ENCODE measurements at places on chromosomes 12 and 14. TPM values are rescaled to one million over a fixed set of nuclear protein-coding genes. Genes with fewer than 3 reads are reported as not detected.

GRCh38 chr12:46385438-46385837 is 12.9 kb upstream of the SLC38A2 start:
- no peak for DNase-seq

DNA sequence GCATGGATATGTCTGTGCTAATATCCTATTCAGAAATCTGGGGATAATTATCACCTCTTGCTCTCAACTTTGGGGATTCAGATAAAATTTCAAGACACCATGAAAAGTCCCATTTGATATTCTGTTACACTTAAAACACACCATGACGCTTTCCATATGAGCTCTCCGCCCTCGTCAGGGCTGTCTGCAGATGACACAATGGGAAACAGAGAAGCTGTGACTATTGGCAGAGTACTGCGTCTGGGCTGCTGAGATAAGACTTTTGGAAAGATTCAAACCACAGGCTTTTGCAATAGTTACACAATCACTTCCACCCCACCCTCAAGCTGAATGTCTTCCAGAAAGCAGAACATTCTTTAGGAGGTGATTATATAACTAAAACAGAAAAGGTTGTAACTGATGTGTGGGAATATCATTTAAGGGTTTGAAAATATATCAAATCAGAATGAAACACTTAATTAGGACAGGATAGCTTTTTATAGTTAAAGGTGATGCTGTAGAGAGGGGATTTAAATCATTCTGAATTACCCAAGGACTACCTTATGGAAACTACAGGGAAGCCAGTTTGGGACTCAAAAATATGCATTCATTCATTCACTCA is 75.3 kb upstream of the TMPO start:
- peak; percentile 74 for DNase-seq

GRCh38 chr12:131617596-131618302 is 93.1 kb upstream of the SFSWAP start:
- DNase-seq: no peak

DNA sequence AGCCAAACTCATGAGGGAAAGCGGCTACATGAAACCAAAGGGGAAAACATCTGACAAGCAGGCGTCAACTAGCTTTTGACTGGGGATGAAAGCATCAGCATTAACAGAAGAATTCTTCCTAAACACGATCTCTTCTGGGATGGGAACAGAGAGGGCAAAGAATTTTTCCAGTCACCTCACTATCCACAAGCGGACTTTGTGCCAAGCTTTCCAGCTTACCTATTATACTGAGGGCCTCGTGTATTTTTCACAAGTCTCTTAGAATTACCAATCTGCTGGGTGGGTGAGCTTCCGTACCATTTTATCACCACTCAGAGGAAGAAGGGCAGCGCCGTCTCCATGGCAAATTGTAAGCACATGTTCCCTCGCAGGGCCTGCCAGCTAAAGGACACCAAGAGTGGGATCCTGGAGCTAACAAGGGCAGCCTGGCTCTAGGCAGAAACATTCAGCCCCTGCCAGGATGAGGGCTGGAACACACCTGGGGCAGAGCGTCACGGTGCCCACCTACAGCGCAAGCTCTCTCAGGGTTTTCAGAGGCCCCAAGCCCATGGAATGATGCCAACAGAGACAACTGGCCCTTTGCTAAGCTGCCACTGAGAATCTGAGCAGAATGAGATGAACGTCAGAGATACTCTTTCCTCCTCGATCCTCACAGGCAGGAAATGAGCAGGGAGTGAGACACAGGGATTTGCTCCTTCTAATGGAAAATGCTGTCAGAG is 74.6 kb downstream of the CHGA start:
- DNase-seq: no peak

DNA sequence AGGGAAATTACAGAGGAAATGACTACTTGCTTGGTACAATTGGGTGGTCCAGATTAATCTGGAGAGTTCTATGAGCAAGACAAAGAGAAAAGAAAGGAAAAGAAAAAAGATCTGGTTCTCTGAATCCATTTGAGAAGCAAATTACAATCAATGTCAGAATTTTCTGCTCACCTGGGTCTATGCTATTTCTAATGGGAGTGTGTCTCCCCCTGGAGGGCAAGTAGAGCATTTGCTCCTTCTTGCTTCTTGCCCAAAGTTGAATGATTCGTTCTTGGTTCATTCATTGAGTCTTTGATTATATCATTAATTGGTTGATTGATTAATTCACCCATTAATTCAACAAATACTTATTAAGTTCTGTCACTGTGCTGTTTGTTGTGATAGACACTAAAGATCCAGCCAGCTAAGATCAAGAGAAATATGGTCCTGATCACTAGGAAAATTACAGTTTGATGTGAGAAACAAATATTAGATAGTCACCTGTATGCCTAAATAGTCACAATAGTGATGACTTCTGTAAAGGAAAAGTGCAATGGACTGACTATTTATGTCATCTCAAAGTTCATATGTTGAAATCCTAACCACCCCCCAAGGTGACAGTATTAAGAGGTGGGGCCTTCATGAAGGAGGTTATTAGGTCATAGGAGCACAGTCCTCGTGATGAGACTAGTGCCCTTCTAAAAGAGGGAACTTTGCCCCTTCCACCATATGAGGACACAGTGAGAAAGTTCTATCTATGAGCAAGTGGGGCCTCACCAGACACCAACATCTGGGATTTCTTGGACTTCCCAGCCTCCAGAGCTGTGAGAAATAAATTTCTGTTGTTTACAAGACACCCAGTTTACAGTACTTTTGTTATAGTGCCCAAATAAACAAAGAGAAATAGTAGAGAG is 8.0 kb upstream of the ASB8 start:
- peak; percentile 37 for DNase-seq

- no peak for DNase-seq
Measured at GRCh38 chr14:78451319-78451695, 281.1 kb downstream of the NRXN3 start.

DNA sequence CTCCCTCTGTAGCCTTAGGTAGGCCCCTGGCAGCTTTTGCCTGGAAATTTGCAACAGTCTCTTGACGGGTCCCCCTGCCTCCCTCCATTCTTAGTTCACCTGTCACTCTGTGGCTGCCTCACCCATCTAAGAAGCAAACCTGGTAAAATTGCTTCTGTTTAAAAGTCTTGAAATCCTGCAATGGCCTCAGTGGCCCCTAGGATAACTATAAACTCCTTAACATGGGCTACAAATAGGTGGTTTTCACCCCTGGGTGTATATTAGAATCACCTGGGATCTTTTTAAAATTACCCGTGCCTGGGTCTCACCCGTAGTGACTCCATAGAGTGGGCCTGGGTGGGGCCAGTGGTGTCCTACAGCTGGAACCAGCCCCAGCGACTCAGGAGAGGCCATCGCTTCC is 332.7 kb downstream of the CACNA1C start:
- no peak for DNase-seq

DNA sequence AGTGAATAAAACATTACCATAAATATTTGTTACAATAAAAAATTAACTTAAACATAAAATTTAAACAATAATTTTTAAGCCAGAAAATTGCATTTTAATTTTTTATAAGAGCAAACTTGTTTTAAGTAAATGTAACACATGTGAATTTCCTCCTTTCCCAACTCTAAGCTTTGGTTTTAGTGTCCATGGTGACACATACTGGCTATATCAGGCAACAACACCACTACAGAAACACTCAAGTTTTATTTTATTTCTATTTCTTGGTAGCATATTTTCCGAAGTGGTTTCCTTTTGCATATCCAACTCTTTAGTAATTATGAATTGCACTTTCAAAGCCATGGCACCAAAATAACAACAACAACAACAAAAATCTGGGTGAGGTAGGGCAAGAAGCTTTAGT is 2.2 kb downstream of the NELL2 start:
- DNase-seq: peak; percentile 16

DNA sequence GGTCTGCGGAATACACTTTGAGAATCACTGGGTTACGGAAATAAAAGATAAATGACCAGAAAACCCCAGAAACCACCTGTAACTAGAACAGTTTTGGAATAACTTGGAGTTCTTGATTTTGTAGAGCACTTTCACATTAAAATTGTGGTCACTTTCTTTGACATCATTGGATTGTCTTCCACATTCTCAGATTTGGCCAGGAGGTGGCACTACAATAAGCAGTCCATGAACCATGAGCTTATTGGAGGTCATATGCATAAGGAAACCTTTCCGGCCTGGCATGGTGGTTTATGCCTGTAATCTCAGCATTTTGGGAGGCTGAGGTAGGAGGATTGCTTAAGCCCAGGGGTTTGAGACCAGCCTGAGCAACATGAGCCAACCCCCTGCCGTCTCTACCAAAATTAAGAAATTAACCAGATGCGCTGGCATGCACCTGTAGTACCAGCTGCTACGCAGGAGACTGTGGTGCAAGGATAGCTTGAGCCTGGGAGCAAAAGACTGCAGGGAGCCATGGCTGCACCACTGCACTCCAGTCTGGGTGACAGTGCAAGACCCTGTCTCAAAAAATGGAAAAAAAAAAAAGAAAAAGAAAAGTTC is 107.7 kb upstream of the CAND1 start:
- peak; percentile 47 for DNase-seq

- DNase-seq: peak; percentile 66
Measured at GRCh38 chr14:104721505-104722431, 2.3 kb upstream of the ADSS1 start.

- no peak for DNase-seq
Measured at GRCh38 chr12:115619889-115620288, 657.6 kb downstream of the MED13L start.

DNA sequence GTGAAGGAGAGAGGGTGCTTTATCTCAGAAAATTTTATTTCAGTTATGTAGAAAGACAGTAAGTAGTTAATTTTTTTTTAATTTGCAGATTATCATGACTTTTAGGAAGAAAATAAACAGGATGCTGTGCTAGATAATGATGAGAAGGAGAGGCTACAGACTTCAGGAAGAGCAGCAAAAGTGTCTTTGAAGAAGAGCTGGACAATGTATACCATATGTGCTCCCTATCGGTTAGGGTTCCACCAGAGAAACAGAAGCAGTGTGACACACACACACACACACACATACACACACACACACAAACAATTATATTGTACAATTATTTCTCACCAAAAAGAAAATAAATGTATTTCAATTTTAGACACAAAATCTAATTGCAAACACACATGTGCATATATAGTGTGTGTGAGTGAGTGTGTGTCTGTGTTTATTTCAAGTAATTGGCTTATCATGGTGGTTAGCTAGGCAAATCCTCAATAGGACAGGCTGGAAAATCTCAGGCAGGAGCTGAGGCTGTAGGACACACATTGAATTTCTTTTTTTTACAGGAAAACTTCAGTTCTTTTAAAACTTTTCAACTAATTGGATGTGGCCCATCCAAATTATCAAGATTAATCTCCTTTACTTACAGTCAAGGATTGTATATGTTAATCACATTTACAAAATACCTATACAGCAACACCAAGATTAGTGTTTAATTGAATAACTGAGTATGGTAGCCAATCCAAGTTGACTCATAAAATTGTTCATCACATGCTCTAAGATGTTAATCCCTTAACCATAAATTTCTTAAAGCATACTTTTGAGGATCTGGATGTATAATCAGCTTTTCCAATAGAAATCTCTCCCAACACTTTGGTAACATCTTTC is 235.8 kb upstream of the DCN start:
- no peak for DNase-seq

DNA sequence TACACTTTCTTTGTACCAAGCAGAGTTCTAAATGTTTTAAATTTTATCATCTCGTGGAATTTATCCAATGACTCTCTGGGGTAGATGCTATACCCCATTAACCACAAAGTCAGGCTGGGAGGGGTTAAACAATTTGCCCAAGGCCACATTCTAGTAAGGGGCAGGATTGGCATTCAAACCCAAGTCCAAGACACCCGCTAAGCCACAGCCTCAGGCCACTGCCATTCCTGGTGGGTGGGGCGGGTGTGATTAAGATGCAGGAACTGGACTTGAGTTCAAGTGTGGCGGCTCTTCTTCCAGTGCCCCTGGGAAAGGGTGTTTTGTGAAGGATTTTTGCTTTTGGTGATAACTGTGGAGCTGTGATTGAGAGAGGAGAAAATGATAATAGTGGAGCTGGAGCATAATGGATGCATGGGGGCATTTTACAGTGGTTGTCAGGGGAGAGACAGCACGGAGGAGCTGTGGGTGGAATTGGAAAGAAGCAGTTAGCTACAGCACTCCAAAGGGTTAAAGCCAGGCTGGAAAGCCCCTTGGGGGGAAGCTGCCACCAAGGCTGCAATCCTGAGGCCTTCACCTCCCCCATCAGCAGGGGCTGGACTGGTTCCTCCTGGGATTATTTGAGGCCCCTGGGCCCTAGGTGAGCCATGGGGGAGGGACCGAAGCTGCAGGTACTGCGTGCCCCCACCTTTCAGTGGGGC is 1.0 kb upstream of the VRTN start:
- no peak for DNase-seq

GRCh38 chr14:42994051-42994736 is 1387.5 kb downstream of the LRFN5 start:
- DNase-seq: no peak

DNA sequence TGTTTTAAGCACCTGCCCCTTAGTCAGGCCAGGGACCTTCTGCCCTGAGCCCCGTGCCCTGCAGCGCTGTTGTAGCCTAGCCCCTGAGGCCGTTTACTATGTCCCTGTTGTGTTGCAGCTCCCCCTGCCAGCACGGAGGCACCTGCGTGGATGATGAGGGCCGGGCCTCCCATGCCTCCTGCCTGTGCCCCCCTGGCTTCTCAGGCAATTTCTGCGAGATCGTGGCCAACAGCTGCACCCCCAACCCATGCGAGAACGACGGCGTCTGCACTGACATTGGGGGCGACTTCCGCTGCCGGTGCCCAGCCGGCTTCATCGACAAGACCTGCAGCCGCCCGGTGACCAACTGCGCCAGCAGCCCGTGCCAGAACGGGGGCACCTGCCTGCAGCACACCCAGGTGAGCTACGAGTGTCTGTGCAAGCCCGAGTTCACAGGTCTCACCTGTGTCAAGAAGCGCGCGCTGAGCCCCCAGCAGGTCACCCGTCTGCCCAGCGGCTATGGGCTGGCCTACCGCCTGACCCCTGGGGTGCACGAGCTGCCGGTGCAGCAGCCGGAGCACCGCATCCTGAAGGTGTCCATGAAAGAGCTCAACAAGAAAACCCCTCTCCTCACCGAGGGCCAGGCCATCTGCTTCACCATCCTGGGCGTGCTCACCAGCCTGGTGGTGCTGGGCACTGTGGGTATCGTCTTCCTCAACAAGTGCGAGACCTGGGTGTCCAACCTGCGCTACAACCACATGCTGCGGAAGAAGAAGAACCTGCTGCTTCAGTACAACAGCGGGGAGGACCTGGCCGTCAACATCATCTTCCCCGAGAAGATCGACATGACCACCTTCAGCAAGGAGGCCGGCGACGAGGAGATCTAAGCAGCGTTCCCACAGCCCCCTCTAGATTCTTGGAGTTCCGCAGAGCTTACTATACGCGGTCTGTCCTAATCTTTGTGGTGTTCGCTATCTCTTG is 7.6 kb downstream of the DLK1 start:
- DNase-seq: no peak

- no peak for DNase-seq
Measured at GRCh38 chr14:97878727-97879126, 1081.5 kb downstream of the VRK1 start.

GRCh38 chr12:89326239-89327040 is 25.9 kb downstream of the DUSP6 start:
- DNase-seq: no peak

Gene ANO2
- under 0.01 TPM for total RNA-seq

Gene LRRC43
- not detected for total RNA-seq

Gene CD69
- total RNA-seq: not detected

Gene BMAL2
- total RNA-seq: 21.3 TPM

Gene OR4K5
- total RNA-seq: not detected
